Urinary bladder (tissue), 4 donors: ENCODE measurements at places on chromosomes 11 and 22. TPM values are rescaled to one million over a fixed set of nuclear protein-coding genes. Genes with fewer than 3 reads are reported as not detected.

Gene SESN3
- polyA plus RNA-seq = 6.1 TPM

Gene HEPHL1
- not detected for polyA plus RNA-seq

GRCh38 chr22:39311592-39312400 lies 7.6 kb downstream of the RPL3 start:
- DNase-seq = no peak

Gene MICAL2
- 44.1 TPM for polyA plus RNA-seq

Gene OR5B21
- not detected for polyA plus RNA-seq

- no peak for DNase-seq
These were observed 117.6 kb upstream of the CRYBB3 start for GRCh38 chr22:25082096-25082495.

DNA sequence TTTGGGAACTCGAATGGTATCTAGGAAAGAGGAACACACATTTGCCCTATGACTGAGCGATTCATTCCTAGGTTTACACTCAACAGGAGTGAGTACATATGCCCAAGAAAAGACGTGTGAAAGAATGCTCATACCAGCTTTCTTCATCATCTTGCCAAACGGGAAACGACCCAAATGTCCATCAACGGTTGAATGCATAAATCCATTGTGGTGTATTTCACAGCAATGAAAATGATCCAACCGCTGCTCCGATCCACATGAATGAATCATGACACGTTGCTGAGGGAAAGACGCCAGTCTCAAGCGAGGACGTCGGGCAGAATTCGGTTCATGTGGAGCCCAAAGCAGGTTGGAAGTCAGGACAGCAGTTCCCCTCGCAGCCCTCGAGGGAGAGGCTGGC lies 71.5 kb downstream of the CYTH4 start:
- no peak for DNase-seq

GRCh38 chr11:114564831-114565230 lies 5.2 kb upstream of the NXPE1 start:
- no peak for DNase-seq

- DNase-seq = no peak
These were observed 2.1 kb upstream of the CCDC81 start for GRCh38 chr11:86372586-86372985.

- DNase-seq = no peak
These were observed 1.8 kb upstream of the SLC15A3 start for GRCh38 chr11:60953781-60954180.

GRCh38 chr11:82790723-82791484 lies 57.2 kb upstream of the FAM181B start:
- DNase-seq = no peak

DNA sequence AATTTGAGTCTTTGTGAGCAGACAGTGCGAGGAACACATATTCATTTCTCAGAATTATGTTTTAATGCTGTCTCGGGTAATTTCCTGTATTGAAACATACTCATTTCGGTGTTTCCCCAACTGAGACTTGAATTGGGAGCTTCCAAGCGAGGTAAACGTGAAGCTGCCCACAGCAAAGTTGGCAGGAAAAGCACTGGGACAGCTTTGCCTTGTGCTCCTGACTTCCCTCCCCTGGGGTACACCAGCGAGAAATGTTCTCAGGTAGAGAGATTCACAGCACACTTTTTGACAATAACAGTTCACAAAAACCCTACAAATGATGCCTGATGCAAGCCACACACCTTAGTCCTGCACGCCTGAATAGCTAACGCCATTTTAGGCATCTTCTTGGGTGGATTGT lies 3.1 kb downstream of the HTR3B start:
- no peak for DNase-seq
